Stimulated activated CD8-positive, alpha-beta memory T cell treated with anti-CD3 and anti-CD28 coated beads, Interleukin-4, amount 100 ng/mL, for 48 hours (primary cell): ENCODE measurements at places on chromosomes 5 and 9.

DNA sequence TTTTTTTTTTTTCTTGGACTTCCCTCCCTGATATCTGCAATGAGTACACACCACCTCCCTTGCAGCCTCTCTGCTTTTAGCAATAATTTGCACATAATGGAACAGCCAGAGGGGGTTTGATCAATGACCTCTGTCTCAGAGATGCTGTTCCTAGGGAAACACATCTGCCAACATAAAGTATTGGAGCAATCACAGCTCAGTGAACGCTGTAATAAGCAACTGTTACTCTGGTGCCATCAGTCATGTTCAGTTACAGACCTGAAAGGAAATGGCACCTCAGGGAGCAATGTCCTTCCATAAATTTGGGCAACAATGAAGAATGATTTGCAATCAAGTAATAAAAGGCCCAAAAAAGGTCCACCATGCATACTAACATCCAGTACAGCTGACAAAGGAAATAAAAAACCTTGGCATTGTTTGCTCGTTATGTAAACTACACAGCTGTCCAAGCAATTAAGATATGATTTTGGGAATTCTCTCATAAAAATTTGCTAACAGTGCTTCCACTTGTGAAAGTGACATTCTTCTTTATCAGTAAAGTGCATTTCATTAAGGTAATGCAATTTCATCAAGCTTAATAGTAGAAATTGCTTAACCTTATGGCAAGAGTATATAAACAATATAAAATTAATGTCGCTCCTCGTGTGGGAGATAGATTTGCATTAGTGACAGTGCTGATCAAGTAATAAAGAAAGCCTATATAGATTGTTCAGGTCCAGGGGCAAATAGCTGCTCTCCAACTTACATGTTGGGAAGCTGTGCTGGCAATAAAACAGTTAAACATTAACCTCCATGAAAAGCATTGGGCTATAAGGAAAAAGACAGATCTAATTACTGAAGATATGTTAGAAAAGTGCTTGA, 167.8 kb downstream of the RASEF start:
- no peak for DNase-seq

GRCh38 chr9:97445119-97445701, 33.3 kb downstream of the TDRD7 start:
- no peak for DNase-seq

- DNase-seq: no peak
Measured at GRCh38 chr5:57776035-57776434, 293.4 kb upstream of the ACTBL2 start.

DNA sequence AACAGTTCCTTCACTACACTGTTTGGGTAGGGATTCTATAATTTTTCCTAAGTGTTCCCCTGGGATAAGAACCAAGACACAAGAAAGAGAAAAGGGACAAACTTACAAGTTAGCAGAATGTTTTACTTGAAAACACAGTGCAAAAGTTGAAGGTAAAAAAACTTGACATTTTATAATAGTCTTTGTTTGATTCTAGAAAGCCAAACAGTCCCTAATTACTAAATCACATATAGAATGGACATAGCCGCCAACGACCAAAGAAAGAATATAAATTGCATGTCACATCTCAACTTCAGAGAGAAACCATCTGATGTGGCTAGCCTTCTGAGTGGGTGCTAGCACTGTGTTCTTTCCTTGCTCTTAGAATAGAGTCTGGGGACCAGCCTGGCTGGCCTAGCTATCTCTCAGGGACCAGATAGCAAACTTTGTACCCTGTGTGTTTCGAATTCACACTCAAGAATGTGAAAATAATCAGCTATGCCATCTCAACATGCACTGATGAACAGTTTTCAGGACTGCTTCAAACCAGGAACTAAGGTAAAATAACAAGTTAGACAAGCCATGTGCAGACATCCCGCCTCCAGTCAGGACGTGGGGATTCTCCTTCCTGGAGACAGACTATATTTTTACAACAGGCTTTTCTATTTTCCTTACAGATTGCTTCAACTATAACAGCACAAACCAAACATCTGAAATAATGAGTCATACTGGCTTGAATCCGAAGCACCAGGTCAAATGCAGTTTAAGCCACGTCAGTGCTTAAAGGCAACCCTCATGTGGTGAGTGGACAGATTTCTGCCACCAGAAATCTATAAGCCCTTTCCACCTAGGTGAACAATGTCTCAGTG, 53.7 kb downstream of the LHFPL2 start:
- no peak for DNase-seq

- no peak for DNase-seq
Measured at GRCh38 chr5:74598731-74599130, 41.8 kb downstream of the ENC1 start.

- DNase-seq: no peak
Measured at GRCh38 chr9:71897577-71897976, 13.4 kb downstream of the ABHD17B start.

- peak; percentile 55 for DNase-seq
Measured at GRCh38 chr9:124133727-124134126, 122.2 kb downstream of the LHX2 start.

- DNase-seq: no peak
Measured at GRCh38 chr9:13351778-13352386, 72.4 kb upstream of the MPDZ start.

GRCh38 chr9:13360188-13360587, 80.7 kb upstream of the MPDZ start:
- DNase-seq: no peak

- DNase-seq: no peak
Measured at GRCh38 chr5:151158287-151158661, 695 bp upstream of the ANXA6 start.

GRCh38 chr5:79581535-79581934, 30.7 kb upstream of the TENT2 start:
- DNase-seq: no peak

DNA sequence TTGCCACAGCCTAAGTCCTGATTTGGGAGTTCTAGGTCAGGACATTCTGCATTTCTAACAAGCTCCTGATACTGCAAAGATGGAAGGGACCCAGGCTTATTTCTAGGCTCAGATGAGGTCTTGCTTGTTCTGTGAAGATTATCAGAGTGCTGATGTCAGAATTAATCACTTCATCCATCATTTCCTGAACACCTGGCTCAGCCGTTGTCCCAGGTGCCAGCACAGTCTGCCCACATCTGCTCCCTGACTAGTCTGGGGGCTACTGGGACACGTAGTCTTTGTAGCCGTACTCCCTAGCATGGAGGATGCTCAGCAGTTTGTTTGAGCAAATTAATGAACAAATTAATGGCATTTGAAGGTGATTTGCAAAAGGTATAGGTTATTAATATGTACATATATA, 17.9 kb upstream of the SPINK4 start:
- no peak for DNase-seq

GRCh38 chr5:165602529-165602928, 2097.1 kb downstream of the MAT2B start:
- no peak for DNase-seq

- DNase-seq: no peak
Measured at GRCh38 chr5:139395844-139396640, 1.1 kb upstream of the PROB1 start.

DNA sequence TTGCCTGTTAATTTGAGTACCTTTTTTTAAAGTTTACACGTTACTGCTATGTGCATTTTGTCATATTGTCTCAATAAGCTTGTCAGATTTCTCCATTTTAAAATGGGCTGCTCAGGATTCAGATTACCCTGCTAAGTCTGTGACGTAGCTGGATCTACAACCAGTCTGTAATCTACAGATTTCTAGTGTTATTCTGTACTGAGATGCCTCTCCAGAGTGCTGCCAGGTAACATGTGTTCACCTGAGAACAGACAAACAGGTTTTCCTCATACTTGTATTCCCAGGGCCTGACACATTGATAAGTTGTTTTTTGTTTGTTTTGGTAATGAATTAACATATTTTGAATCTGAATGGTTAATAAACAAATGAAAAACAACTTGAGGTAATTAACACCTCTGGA, 15.3 kb downstream of the RAB24 start:
- DNase-seq: no peak

- no peak for DNase-seq
Measured at GRCh38 chr5:132814503-132815294, 1.6 kb downstream of the SOWAHA start.

GRCh38 chr5:132272311-132273210, 15.1 kb downstream of the PDLIM4 start:
- peak; percentile 90 for DNase-seq

DNA sequence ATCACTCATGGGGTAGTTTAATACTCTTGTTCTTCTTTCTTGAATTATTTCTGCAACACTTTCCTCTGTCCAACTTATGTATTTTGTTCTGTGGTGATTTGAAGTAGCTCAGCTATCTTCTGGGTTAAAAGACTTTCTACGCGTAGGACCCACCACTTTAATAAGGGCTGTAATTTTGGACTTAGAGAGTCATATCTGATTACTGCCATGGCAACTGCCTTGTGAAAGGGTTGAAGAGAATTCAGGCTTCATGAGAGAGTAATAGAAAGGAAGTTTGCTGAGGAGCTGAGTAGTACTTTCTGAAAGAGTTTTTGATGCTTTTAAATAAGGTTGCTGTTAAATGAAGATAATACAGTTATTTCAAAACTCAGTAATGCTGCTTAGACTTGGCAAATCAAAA, 89.5 kb downstream of the TLE4 start:
- no peak for DNase-seq

- DNase-seq: no peak
Measured at GRCh38 chr5:111172504-111172903, 51.7 kb upstream of the CAMK4 start.

DNA sequence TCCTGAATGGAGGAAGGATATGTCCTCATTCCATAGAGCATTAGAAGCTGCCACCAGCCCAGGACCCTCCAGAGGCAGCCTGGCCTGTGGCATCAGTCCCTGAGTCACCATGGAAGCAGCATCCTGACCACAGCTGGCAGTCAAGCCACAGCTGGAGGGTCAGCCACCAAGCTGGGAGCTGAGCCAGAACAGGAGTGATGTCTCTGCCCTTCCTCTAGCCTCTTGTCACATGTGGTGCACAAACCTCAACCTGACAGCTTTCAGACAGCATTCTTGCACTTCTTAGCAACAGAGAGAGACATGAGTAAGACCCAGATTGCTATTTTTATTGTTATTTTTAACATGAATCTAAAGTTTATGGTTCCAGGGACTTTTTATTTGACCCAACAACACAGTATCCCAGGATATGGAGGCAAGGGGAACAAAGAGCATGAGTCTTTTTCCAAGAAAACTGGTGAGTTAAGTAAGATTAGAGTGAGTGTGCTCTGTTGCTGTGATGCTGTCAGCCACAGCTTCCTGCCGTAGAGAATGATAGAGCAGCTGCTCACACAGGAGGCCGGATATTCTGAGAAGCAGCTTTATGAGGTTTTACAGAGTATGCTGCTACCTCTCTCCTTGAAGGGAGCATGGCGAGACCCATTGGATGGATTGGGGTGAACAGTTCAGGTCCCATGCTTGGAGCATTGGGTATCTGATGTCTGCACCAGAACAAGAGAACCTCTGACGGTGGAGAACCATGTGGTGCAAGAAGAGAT, 13.0 kb upstream of the CYFIP2 start:
- DNase-seq: peak; percentile 75

- peak; percentile 48 for DNase-seq
Measured at GRCh38 chr9:128882677-128883603, 1.0 kb downstream of the LRRC8A start.

- no peak for DNase-seq
Measured at GRCh38 chr5:116738239-116738614, 163.6 kb upstream of the SEMA6A start.

DNA sequence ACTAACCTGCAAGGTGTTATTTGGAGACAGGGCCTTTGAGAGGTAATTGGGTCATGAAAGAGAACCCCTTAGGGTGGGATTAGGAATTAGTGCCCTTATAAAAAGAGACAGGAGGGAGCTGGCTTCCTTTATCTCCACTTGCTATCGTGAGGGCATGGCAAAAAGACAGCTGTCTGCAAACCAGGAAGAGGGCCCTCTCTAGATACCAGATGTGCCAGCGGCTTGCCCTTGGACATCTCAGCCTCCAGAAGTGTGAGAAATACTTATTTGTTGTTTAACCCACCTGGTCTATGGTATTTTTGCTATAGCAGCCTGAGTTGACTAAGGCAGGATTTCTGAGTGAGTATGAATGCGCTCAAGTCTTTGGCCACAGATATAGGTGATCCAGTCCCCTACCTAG, 978 bp upstream of the RGS14 start:
- DNase-seq: no peak

- no peak for DNase-seq
Measured at GRCh38 chr9:132590318-132591182, 8.1 kb downstream of the BARHL1 start.

DNA sequence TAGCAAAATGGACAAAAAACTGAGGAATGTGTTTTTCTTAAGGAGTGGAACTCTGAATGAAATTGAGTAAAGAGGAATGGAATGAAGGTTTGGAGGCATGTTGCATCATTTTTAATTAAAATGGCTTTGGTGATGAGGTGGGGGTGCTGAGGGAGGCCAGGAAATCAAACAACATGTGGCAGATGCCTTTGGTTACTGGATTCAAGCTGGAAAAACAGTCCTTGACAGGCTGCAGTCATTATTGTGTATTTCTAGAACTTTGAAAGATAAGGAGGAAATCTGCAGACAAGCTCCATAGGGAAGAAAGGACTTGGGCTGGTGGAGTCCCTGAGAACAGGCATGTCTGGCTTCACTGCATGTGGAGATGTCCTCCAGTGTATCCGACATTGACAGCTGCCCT, 203.5 kb upstream of the HAPLN1 start:
- DNase-seq: no peak

DNA sequence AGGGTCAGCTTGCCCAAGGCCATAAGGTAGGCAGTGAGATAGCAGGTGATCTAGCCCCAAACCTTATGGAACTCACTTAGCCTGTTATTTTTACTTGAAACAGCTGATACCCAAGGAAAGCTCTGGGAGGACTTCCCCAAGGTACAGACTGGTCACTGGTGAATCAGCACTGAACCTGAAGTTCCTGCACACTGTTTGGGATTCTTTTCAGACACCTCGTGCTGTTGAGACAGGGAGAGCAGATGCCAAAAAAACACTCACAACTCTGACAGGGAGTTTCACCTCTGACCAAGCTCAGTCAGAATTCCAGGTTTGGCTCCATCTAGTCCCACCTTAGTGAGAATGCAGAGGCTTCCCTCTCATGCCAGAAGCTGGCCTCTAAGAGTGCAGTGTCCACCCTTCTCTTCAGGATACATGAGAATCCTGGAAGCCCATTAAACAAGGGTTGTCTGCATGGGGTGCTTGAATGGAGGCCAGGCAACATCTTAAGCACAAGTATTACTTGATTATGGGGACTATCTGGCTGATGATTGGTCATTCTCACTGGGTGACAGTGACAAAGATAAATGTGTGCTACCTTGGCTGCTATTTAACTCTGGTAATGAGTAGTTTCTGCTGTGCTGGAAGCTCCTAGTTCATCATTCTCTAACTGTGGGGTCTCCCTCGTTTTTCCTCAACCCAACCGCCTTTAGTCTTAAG, 122.8 kb upstream of the SLIT3 start:
- no peak for DNase-seq

DNA sequence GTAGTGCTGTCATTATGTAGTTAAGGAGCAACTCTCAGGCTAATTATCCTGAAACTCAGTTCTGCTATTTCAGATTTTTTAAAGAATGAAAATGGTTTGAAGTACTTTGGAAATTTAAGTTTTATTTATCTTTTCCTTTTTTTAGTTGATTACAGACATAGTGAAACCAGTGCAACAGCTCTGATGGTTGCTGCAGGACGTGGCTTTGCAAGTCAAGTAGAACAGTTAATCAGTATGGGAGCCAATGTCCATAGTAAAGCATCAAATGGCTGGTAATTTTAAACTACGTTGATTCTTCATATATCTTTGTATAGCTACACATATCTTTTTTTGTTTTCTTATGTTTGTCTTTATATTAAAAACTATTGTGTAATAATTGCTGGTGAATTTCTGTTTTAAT, 34.9 kb downstream of the YTHDC2 start:
- DNase-seq: no peak
